ENCODE measurements at places on chromosomes 1 and 21.

DNA sequence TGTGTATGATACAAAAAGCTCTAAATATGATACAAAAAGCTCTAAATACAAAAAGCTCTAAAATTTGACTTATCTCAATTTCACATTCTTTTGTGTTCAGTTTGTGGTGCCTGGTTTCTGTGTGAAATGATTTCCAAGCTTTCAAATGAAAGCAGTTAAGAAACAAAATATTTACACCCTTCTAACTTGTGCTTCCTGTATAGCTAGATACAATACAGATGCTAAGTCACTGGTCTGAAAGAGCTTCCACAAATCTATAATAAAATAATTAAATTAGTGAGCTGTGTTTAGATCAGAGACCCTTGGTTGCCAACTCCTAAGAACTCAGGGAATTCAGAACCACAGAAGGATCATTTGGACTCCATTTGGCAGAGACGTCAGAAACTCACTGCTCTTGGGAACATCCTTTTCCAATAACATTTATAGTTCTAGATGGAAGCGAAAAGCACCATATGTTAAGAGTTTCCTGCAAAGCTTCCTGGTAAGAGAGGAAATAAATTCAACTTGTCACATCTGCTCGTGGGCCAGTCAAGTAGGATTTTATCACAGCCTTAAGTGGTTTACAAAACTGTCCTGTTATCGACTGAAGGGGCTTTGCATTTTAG, 1079.1 kb downstream of the ADGRL2 start:
- DNase-seq = no peak

DNA sequence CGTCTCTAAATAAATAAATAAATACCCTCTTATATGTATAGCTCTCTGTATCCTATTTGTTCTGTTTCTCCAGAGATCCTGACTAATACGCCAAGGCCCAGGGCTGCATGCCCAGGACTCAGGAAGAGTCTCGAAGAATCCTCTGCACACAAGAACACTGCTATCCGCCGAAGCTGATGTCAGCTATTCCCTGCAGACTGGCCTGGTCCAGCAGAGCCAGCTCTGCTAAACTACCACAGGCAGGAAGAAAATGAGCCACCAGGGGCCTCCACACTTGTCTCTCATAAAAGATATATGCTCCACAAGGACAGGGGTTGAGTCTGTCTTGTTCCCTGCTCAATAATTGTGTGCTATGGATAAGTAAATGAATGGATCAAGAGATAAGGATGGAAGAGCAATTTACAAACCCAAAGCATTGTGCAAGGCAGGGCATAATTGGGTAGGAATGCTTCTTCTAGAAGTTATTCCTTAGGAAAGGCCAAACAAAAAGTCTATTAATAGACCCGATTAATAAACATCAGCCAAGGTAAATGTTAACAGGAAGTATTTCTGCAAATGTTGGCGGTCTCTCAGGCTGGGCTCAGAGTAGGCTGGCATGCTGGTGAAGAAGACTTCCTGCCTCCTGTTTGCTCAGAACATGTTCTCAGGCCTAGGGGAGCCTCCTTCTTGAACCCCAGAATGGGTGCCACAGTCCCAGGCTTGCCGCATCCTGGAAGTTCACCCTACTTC, 26.3 kb upstream of the MAN1C1 start:
- DNase-seq = no peak

GRCh38 chr1:205048382-205048781, 5.4 kb downstream of the CNTN2 start:
- DNase-seq = no peak

- DNase-seq = no peak
These were observed 9.3 kb downstream of the RASSF5 start for GRCh38 chr1:206516728-206516990.

GRCh38 chr1:94130851-94131595, 10.1 kb upstream of the ABCA4 start:
- DNase-seq = no peak

- peak; percentile 14 for DNase-seq
These were observed 1.4 kb downstream of the ADORA1 start for GRCh38 chr1:203128716-203129500.

DNA sequence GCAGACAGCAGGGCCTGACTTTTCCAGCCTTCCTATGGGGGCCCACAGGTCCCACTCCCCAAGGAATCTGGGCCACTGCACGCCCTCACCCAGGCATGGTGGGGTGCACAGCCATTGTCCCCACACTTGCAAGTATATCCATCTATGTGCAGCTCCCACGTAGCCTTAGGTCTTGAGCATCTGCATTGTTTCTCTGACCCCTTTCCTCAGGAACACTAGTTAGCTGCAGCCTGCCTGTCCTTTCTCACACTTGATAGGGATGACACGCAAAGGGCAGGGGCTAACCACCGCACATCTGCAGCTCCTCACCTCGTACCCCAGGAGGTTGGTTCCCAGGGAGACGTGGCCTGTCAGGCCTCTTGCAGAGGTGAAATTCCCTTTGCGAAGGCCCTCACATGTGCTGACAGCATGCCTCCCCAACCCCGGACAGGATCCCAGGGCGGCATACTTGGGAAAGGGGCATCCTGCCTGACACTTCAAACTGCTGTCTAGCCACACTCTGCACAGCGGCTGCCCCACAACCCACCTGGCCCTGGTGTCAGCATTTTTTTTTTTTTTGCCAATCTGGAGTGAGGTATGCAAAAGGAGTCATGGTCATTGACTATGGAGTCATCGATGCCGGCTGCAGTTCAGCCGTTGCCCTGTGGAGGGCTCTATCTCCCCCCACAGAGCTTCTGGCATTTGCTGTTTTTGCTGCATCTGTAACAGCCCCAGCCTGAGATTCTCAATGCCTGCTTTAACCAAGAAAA, 5.0 kb downstream of the JMJD4 start:
- peak; percentile 56 for DNase-seq

DNA sequence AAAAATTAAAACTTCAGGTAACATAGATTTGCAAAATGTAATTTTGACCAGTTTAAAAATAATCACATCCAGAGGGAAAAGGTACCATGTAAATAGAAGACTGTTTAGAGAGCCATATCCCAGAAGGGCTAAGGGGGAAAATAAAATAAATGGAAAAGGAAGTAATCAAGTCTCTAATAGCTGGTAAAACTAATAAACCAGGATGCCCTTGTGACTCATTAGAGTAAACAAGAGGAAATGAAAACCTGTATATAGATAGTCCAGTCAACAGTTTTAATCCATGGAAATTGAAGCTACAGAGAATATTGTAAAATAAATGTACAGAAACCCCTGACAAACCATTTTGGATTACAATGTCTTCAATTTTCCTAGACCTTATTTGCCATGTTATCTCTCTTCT, 698.0 kb upstream of the RGS18 start:
- DNase-seq = no peak

DNA sequence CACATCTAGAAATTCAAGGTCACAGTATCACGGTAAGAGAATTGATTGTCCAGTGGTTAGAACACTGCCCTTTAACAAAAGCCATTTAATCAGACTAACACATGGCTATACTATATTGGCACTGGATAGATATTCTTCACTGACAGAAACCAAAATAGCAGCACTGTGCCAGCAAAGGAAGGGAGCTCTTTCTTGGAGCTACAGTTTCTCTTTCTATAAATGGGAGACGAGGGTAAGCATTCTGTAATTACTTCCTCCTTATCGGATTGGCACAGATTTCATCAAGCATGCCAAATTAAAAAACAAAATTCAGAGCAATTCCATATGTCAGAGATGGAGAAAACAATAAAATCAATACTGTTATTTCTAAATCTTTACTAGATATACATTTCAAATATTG, 115.7 kb upstream of the CACYBP start:
- DNase-seq = no peak

- DNase-seq = no peak
These were observed 8.4 kb downstream of the GSTM3 start for GRCh38 chr1:109732390-109732881.

GRCh38 chr1:150072959-150073358, 5.4 kb downstream of the VPS45 start:
- no peak for DNase-seq

- DNase-seq = peak; percentile 56
These were observed 137.1 kb downstream of the CAMTA1 start for GRCh38 chr1:6922096-6922931.

DNA sequence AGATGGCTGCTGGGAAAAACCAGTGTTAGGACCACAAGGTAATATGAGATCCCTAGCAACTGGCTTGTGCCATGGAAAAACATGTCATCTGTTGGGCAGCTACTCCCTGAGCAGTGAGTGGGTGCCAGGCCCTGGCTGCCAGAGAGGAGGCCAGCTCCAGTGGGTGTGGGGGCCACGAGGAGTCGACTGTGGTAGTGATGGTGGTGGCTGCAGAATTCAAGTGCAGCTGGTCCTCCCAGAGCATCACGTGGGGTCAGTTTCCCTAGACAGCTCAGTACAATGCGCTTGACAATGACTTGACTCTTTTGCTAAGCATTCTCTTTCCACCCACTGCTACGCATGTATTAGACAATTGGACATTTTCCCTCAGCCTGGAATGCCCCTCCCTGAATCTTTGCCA, 14.5 kb upstream of the CDC42 start:
- no peak for DNase-seq

DNA sequence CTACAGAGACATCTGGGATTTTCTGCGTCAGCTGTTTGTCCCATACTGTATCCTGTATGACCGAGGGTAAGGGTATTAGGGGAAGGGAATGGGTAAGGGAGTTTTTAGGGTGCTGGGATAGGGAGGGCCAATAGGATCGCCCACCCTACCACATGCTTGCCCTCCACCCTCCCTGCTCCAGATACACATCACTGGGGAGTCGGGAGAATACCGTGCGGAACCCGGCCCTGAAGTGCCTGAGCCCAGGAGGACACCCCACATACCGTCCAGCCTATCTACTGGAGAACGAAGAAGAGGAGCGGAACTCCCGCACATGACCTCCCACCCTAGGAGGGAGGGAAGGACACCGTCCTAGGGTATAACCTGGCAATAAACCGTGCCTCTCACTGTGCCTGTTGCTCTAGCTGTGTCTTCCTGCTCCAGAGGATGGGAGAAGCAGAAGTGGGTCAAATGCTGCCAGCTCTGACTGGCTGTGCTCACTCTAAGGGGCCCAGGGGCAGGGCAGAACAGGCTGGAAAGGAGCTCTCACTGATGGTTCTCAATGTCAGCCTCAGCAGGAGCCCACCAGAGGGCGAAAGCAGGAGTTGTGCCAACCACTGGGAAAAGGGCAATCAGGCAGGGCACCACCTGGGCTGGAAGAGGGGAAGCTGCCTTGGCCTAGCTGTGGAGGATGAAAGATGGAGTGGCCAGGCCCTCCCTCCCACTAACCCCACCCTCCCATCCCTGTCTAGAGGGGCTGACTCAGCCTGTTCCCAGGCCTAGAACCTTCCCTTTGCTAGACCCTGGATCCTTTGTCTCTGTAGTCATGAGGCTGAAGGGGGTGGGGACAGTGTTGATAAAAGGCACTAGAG, 440 bp upstream of the LENEP start:
- peak; percentile 61 for DNase-seq

GRCh38 chr1:63621698-63622097, 28.5 kb downstream of the PGM1 start:
- DNase-seq = peak; percentile 22

- no peak for DNase-seq
These were observed 12.4 kb downstream of the MX2 start for GRCh38 chr21:41374177-41374712.

GRCh38 chr1:55375617-55376258, 160.6 kb upstream of the USP24 start:
- DNase-seq = peak; percentile 54

- DNase-seq = no peak
These were observed 48.8 kb downstream of the ZC3H11B start for GRCh38 chr1:219564109-219564508.

DNA sequence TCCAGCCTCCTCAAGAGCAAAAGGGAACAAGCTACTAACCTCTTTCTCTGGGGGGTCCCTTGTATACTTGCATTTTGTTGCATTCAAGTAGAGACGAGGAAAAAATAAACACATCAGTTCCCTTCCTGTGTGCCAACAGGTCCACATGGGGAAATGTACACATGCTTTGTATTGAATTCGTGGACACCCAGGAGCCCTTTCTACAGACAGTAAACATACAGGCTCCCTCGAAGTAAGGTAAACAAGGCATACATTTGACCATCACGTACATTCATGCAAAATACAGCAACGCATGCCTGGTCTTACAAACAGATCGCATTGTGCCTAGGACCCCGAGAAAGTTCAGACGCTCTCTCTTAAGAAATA, 1.1 kb downstream of the KCND3 start:
- no peak for DNase-seq

DNA sequence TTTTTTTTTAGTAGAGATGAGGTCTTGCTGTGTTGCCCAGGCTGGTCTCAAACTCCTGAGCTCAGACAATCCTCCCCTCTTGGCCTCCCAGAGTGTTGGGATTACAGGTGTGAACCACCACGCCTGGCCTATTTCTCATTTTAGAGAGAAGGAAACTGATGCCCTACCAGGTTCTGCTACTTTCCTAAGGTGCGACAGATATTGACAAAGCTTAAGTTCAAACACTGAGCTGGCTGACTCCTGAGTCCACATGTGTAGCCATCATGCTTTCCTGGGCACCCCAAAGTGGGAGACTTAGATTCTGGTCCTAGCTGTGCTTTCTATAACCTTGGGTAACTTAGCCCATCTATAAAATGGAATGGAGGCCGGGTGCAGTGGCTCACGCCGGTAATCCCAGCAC, 5.1 kb upstream of the TMEM222 start:
- DNase-seq = no peak

DNA sequence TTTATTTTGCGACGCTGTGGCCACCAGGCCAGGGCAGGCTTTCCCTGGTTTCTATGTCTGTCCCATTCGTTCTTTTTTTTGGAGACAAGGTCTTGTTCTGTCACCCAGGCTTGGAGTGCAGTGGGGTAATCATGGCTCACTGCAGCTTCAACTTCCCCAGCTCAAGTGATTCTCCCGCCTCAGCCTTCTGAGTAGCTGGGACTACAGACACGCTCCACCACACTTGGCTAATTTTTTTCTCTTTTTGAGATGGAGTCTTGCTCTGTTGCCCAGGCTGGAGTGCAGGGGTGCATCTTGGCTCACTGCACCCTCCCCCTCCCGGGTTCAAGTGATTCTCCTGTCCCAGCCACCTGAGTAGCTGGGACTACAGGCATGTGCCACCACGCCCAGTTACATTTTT, 43.4 kb upstream of the WNT4 start:
- DNase-seq = no peak

DNA sequence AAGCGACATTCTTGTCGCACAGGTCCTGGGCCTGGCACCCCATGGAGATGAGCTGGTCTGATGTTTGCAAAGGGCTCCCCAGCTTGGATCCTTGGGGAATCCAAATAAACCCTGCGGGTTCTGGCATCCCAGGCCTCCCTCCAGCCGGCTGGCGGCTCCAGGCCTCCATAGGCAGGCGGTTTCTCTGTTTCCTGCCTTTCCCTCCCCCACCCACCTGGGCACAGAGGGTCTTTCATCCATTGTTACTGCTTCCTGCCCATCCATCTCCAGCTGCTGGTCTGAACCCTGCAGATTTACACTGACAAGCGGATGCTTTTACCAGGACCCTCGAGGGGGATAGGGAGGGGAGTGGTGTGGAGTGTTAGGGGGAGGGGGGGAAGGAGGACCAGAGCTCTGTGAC, 39.1 kb upstream of the ID3 start:
- DNase-seq = peak; percentile 79

- DNase-seq = no peak
These were observed 107.3 kb upstream of the RUNX3 start for GRCh38 chr1:25037174-25038074.

- DNase-seq = peak; percentile 56
These were observed 923 bp upstream of the IFNGR2 start for GRCh38 chr21:33402001-33402979.

Measured in retina (tissue), 1 donor.